ENCODE measurements at places on chromosomes 16 and 17.

GRCh38 chr17:63785556-63785955 lies 11.6 kb downstream of the DDX42 start:
- DNase-seq, result peak; percentile 82

DNA sequence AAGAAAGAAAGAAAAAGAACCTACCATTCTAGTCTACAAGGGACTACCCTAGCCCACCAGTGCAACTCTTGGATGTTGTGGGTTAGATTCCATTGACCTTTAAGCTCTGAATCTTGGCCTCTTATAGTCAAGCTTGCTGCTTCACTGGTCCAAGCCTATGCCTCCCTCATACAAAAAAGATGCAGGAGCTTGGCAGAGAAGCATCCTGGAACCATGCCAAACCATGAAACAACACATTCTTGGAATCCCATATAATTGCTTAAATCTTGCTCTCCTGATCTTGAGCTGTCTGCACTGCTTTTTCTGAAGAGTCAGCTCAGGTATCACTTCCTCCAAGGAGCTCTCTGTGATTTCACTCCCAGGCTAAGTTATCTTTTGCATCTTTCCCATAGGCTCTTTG lies 117.9 kb upstream of the GPR139 start:
- no peak for DNase-seq

GRCh38 chr17:75661531-75661930 lies 5.4 kb downstream of the RECQL5 start:
- DNase-seq, result no peak

- DNase-seq, result no peak
Observed at GRCh38 chr17:82619641-82620040, 28.6 kb downstream of the WDR45B start.

GRCh38 chr16:80547145-80547544 lies 6.4 kb downstream of the DYNLRB2 start:
- DNase-seq, result no peak

GRCh38 chr16:88807142-88807625 lies 3.6 kb downstream of the CDT1 start:
- DNase-seq, result no peak

DNA sequence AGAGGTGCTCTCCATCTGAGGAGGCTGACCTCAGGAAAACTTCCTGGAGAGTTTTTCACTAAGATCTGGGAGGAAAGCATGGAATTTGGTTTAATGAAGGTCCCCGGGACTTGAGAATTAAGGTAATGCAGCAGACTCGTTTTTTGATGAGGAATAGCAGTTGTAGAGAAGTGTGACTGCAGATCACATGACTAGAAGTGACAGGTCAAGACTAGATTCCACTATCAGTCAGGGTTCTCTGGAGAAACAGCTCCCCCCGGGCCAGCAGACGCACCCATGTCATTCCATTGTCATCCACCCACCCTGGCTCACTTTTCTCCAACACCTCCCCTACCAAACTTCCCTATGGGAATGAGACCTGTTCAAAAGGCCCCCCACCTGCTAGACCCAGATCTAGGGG lies 1.9 kb upstream of the DHRS13 start:
- DNase-seq, result no peak

- DNase-seq, result no peak
Observed at GRCh38 chr16:995087-995486, 13.5 kb downstream of the SOX8 start.

DNA sequence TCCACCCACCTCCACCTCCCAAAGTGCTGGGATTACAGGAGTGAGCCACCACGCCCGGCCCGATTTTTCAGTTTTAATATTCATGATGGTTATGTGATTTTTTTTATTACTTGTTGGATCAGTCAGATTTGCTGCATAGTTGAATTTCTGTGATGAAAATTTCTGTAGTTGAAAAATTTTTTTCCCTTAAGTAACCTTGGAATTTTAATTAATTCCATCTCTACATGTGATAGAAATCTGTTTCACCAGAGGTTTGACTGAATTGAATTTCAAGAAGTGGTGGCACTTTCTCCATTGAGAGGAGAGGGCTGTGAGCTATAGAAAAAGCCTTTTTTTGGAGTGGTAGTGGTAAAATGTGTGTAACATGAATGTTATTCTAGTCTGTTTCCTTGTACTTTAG lies 24.7 kb downstream of the WIPF2 start:
- no peak for DNase-seq

DNA sequence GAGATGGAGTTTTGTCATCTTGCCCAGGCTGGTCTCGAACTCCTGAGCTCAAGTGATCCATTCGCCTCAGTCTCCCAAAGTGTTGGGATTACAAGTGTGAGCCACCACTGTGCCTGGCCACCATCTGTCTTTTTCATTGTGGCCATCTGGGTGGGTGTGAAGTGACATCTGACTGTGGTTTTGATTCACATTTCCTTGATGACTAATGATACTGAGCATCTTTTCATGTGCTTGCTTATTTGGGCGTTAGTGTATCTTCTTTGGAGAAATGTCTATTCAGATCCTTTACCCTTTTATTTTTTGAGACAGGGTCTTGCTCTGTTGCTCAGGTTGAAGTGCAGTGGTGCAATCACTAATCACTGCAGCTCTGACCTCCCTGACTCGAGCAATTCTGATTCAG lies 53.9 kb upstream of the ERN1 start:
- peak; percentile 56 for DNase-seq

DNA sequence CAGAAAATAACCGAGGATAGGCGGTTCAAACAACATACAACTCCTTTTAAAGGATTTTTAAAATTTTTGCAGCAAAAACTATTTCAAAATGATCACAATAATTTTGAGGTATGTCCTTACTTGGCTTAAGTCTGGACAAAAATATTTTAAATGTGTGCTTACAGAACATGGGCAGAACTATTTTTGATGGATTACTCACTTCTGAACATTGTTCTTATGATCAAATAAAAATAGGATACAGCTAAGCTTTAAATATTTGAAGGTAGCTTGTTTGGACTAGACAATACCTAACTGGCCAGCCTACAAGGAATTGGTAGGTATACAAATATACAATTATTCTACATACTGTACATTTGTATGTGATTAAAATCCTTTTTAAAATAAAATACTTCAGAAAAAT lies 14.3 kb upstream of the INTS2 start:
- no peak for DNase-seq

DNA sequence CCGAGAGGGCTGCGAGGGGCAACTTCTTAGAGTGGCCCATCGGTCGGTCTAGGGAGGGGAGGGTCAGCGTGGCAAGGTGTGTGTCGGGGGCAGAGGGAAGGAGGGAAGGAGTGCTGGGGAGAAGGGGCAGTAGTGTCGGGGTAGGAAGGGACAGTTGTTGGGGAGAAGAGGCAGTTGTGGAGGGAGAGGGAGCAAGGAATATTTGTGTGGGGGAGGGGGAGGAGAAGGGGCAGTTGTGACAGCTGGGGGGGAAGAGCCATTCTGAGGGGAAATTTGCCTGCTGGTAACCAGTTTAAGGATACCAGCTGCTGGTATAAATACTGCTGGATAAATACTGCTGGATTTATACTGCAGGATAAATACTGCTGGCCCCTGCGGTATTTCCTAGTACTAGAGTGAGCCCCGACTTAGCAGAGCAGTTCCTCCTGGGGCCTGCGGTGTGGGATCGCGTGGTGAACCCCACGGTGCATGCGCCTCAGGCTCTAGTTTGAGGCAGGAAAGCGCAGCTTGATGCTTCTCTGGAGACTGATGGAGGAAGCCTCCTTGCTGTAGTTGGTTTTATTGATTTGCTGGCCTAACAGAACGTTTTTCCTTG lies 309 bp downstream of the DNAH2 start:
- no peak for DNase-seq

DNA sequence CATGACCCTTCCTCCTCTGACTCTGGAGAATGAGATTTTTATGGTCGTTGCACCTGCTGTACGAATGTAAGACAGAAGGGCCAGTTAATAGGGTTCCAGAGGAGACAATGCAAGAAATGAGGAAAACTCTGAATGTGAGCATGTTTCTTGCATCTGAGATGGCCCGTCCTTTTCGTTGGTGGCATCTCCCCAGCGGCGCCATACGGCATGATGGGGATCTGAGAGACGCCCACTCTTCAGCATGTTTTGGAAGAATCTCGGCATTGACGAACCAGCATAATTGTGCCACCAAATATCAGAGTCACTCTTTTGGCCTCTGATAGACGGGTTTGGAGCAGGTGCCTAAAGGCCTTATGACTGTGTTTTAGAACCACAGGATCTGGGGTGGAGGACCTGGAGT lies 126.5 kb upstream of the RCVRN start:
- no peak for DNase-seq

DNA sequence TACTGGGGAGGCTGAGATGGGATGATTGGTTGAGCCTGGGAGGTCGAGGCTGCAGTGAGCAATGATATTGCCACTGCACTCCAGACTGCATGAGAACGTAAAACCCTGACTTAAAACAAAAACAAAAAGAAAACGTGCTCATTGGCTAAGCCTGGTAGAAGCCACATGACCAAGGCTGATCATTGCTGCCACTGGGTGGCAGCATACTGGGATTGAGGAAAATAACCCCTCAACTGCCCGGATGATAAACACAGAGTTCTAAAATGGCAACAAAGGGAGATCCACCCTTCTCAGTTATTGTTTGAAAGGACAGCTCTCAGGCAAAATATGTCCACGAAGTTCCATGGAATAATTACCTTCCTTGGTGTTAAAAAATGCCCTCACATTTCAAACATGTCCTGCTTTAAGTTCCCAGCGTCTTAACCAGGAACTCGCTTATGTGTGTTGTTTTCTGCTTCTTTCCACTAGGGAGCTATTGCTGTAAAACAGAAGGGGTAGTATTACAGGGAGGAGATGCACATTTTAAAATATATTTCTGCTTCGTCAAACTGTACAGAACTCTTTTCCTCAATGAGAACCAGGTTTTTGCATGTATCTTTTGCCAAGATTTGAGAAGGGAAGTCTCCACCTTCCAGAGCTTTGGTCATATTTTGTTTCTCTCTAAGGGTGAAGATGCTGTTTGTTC lies 675.3 kb downstream of the MAF start:
- DNase-seq, result no peak

GRCh38 chr17:81426393-81427172 lies 31.3 kb downstream of the BAHCC1 start:
- no peak for DNase-seq

GRCh38 chr17:39738568-39738901 lies 797 bp downstream of the GRB7 start:
- peak; percentile 48 for DNase-seq

- no peak for DNase-seq
Observed at GRCh38 chr17:76584427-76585032, 1.1 kb downstream of the ST6GALNAC2 start.

DNA sequence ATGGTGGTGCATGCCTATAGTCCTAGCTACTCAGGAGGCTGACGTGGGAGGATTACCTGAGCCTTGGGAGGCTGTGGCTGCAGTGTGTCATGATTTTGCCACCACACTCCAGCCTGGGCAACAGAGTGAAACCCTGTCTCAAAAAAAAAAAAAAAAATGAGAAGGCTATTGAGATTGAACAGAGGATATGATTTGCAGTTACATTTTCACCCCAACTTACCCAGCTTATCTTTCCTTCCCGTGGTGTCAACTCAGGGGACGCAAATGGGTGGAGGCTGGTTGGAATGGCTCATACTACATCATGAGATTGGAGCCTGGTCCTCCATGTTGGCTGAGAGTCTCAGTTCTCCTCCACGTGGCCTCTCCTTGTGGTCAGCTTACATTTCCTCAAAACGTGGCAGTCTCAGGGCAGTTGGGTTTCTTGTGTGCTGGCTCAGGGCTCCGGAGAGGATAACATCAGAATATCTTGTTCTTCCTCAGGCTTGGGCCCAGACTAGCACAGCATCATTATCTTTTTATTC lies 17.2 kb upstream of the NSMCE1 start:
- DNase-seq, result no peak

DNA sequence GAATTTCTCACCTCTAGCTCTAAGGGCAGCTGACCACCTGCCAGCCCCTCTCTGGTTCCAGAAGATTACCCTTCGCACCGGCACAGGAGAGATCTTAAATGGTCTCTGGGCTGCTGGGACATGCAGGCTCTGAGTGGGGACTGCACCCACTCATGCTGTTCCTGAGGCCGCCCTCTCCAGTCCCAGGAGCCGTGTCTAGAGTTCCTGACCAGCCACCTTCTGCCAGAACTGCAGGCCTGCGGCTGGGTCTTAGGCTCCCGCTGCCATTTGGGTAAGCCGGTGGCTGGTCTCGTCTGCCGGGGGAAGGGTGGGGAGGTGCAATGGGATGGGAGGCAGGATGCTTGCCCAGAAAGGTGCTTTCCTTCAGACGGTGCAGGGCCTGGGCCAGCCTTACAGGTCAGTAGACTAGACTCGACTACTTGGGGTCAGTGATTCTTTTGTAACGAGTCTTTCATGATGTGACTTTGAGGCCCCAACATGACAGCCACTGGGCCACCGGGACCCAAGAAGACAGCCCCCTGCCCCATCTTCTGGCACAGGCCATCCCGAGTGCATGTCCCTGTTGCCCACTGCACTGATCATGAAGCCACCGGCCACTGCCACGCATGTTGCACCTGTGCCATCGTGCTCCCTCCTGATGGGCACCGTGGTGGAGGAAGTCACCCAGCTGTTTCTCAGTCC lies 26.4 kb downstream of the B9D1 start:
- DNase-seq, result no peak

DNA sequence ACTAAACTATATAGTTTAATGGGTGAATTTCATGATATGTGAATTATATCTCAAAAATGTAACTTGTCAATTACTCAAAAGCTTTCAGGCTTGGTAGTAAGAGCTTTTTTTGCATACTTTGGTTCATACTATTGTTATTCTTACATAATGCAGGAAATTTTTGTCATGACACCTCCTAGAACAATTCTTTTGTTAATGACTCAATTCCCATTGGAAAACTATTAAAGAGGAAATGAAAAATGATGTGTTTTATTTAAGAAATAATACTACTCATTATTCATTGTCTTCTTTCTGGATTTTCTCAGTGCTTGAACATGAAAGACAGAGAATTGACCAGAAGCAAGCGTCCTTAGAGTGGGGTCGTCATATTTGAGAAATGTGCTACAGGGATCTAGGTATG lies 196.4 kb upstream of the KCNJ16 start:
- DNase-seq, result no peak

DNA sequence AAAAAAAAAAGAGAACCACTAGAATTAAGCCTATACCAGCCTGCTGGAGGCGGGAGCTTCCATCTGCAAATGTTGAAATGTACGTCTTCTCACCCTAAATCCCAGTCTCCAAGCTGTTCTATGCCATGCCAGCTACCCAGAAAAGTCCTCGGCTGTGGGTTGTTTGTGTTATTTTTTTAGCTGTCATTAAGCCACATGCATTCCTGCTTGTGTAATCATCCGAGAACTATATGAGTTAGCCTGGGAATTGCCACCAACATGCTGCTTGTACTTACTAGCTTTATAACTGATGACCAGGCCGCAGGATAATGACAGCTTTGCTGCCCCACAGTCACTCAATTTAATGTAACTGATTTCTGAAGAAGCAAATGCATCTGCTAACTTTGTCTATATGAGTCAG lies 313.9 kb upstream of the SALL1 start:
- DNase-seq, result no peak
